ENCODE measurements at places on chromosomes 3 and 15.

GRCh38 chr3:90015688-90016356, 908.4 kb downstream of the EPHA3 start:
- DNase-seq, result peak; percentile 87

DNA sequence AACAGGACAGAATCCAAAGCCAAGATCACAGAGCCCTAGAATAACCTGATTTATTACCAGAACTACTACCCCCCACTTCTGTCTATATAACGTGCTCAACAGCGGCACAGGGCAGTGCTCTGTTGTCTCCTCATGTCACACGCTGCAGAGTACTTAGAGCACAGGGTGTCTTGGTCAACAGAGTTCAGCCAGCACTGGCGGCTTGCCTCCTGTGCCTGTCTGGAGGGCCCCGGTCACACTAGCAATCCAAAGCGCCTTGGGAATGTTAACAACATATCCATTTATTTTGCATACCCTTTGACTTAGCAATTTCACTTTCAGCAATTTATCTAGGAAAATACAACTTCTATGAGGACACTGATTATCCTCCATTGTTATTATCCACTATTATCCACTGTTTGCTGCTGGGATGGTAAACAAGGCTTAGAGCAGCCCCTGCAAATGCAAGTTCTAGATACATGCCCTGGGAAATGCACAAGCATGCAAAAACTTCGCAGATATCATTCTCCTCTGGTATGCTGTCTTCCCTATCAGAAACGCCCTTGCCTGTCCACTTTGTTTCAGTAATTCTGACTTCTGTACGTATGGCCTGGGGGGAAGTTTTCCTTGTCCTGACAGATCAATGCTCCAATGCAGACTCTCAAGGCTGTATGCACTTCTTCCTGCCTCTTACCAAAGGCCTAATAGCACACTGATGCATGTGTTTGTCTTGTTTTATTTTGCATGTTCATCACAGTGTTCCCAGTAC, 86.2 kb upstream of the OCA2 start:
- no peak for DNase-seq

- DNase-seq, result no peak
These were observed 196.1 kb downstream of the ADAMTSL3 start for GRCh38 chr15:83850015-83850414.

- peak; percentile 15 for DNase-seq
These were observed 10.4 kb upstream of the CLPX start for GRCh38 chr15:65195548-65195923.

DNA sequence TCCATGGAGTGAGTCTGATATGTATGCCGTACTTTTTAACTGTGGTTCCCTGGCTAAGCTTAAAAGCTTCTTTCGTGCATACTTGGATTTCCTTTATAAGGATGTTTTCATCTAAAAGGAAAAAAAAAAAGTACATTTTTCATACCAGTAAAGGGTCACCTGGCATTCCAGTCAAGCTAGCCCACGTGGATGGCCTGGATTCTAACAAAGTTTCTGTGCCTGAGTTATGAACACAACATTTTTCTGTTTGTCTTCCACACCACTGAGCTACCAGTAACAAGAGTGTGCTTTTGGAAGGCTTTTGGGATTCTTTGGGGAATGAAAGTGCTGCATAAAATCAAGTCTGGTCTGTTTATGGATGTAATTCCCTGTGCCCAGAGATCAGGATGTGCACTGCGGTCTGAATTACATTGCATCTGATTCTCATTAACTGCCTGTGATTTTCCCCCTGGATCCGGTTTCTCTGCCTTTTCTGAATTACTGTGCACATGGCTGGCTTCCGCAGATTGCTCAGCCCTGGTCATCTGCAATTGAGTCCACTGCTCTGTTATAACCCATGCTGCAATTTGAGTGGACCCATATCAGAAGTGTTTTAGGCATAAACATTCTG, 38.2 kb upstream of the MAGI1 start:
- no peak for DNase-seq

- DNase-seq, result no peak
These were observed 44.0 kb downstream of the RHCG start for GRCh38 chr15:89452330-89452836.

DNA sequence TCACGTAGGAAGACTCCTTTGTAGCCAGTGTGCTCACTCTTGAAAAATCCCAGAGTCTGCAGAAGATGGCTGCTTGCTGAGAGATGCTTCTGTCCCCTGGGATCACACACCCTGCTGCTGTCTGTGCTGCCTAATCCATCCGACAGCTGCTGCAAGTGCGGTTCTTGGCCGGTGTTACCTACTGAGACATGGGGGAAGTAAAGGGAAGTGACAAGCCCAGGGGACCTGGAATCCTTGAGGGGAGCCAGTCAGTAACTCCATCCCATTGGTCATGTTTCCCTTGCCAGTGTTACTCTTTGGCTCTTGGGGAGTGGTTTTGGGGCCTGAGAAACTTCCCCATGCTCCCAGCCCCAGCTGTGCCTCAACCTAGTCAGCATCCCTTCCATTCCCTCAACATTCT, 8.3 kb upstream of the CPNE9 start:
- no peak for DNase-seq

DNA sequence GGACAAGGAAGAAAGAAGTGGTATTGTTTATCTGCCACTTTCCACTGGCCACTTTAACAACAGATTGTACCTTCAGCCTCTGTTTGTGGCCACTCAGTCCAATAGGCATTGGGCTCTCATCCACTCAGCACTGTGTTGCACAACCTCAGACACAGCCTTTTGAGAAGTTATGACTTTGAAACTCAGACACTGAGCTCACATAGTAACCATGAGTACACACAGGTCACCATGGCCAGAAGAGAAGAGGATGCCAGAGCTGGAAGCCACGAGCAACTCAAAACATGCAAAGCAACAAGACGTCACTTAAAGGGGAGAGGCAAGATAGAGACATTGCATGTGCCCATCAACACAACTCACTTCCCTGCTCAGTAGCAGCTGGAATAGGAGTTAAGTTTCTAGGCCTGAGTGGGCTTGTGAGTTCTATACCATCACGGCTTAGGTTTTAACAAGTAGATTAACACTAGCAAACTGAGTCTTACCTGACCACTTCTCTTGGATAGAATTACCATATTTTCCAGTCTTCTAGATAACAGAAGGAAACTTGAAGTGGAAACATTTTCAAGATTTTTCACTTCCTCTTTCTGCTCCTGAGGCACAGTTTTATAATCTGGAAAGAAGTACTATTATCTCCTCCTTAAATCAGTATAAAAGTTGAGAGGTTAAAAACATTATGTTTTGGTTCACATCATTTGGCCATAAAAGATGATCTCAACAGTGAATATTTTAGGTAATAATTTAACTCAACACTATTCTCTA, 103.5 kb downstream of the IMPG2 start:
- no peak for DNase-seq

GRCh38 chr3:142930463-142930862, 33.0 kb downstream of the PAQR9 start:
- DNase-seq, result no peak

DNA sequence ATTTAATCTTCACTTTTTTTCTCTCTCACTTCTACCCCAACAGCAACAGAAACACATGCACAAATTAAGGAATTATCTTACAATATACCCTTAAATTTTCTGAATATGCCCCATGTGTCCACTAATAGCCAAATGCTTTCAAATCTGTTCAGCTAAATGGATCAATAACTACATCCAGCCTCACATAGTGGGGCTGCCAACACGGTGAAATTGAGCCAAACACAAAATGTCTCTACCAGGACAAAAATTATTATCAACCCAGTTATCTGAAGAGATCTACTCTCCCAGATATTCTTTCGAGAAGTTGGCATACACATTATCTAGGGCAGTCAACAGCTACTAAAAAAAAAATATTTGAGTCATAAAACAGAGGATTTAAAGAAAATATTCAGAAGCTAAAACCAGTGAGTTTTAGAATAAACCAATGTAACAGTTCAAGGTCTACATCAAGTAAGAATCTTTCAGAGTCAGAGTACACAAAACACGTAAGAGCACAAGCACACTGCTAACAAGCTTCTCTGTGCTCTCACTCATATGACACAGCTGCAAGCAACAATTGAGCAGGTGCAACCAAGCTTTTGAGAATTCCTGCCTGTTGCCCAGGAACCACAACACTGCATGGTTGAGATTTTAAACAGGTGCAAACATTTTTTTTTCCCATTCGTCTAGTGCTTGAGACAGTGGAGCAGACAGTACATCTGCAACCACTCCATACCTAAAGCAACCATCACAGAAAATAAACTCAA, 247.7 kb downstream of the ZBTB20 start:
- no peak for DNase-seq

DNA sequence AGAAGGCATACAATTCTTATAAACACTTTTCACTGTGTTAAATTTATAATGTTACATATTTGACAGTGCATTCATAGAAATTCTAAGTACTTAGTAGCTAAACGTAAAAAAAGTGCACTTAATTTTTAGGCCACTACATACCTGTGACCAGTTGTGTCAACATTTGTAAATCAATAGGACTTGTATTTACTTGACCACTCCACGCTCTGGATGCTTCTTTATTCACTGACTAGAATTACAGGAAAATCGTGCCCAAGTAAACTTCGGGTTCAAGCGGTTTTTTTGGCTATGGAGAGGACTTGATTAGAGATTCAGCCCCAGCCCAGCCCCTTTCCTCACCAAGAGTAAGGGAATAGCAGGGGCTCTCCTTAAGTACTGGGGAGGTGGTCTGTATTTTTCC, 21.8 kb downstream of the WDR53 start:
- DNase-seq, result no peak

GRCh38 chr3:131403216-131403895, 21.8 kb downstream of the NUDT16 start:
- no peak for DNase-seq

DNA sequence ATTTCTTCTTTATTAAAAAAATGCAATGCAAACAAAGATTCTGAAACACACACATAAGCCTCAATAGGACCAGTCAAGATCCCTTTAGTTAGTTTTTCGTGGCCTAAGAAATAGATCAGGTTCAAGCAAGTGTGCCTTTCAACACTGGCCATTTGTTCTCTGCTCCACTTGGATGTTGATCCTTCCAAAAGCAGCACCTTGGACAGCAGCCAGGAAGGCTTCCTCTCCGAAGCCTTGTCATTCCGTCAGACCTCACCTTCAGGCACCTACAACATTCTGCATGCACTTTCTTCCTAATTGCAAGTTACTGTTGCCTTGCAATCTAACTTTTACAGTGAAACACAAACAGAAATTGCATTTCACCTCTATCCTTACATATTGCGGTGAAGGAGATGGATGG, 155.9 kb upstream of the FEZF2 start:
- peak; percentile 84 for DNase-seq

DNA sequence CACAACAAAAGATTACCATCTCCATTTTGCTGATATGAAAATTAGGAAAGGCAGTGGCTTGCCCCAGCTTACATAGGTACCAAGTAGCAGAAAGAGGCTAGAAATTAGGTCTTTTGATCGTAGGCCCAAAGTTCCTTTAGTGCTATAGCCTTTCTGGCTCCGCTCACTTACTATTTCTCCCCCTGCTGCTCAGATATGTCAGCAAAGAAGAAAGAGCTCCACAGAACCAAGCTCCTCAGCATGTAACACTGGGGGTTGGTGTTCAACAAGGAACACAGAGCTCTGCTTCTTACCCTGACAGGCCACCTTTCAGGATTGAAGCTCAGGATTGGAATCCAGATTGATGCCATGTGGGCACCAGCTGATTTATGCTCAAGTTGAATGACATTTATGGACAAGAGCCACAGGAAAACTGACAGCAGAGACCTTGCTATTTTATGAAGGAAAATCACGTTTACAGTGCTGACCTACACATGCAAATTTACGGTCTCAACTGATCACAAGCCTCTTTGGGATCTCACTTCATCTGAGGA, 6.1 kb upstream of the IL12A start:
- no peak for DNase-seq

- no peak for DNase-seq
These were observed 54.5 kb upstream of the TBL1XR1 start for GRCh38 chr3:177251755-177252154.

DNA sequence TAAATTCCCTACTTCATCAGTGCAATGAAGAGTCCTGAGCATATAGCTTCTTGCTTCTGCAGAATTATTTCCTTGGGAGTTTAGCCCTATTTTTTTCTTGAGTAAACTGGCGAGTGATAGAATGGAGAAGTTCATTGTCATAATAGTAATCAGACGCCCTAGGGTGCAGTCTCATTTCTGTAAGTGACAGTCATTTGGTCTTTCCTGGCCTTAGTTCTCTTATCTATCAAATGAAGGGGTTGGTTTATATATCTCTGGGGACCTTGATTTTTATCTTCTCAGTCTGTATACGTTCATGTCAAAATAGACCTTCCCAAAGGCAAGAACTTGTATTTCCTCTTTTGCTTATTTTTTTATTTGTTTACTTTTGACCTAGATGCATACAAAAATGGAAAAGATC, 9.9 kb upstream of the ALPK3 start:
- no peak for DNase-seq

GRCh38 chr3:39108200-39108710, 775 bp downstream of the TTC21A start:
- no peak for DNase-seq

DNA sequence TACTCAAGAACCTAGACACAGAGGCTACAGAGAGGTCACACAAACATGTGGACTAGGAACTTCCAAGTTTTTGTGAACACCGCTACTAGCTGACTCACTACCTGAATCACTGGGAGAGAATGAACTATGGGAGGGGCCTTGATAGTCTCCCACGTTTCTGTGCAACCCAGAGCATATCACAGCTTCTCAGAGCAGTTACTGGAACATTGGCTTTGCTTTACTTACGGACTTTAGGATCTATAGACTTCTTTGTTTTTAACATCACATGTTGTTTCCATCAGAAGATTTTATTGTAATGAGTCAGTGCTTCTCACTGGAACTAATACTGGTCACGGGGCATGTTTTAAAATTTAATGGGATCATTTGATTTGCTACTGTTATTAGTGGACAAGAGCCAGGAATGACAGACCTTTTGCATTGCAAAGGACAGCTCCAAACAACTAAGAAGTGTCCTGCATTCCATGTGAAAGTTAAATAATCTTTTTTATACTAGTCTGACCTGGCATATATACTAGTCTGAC, 35.6 kb downstream of the RTP4 start:
- peak; percentile 78 for DNase-seq

DNA sequence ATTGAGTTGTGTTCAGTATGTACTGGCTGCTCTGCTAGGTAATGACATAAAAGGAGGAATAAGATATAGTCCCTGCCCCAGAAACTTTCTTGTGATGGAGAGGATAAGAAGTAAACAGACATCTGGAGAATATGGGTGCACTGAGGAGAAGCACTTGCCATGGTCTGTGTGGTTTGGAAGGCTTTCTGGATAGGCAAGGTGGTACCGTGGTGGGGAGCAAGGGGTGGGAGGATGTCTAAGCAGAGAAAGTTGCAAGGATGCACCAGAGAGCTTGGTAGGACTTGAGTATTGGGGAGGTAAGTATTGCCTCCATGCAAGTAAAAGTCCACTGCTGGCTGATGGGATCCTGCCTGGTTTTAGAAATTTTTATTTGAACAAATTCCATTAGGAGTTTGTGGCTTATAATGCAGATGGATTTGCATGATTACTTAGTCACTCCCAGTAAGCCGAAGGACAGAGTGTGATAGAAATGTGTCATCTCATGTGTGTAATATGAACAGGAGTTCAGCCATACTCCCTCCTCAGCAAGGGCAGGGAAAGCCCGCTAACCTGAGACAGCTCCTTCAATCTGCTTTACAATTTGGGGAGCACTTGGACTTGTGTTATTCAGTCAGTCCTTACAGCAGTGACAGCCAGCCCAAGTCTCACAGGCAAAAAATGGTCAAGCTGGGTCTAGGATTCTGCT, 53.6 kb downstream of the CLSTN2 start:
- DNase-seq, result peak; percentile 6

- DNase-seq, result no peak
These were observed 4.2 kb upstream of the NPHP3 start for GRCh38 chr3:132726341-132726823.

Measured in islet precursor cell (in vitro differentiated cells).